HT1080 (cell line): ENCODE measurements at places on chromosomes 2 and 18. TPM values are rescaled to one million over a fixed set of nuclear protein-coding genes. Genes with fewer than 3 reads are reported as not detected.

DNA sequence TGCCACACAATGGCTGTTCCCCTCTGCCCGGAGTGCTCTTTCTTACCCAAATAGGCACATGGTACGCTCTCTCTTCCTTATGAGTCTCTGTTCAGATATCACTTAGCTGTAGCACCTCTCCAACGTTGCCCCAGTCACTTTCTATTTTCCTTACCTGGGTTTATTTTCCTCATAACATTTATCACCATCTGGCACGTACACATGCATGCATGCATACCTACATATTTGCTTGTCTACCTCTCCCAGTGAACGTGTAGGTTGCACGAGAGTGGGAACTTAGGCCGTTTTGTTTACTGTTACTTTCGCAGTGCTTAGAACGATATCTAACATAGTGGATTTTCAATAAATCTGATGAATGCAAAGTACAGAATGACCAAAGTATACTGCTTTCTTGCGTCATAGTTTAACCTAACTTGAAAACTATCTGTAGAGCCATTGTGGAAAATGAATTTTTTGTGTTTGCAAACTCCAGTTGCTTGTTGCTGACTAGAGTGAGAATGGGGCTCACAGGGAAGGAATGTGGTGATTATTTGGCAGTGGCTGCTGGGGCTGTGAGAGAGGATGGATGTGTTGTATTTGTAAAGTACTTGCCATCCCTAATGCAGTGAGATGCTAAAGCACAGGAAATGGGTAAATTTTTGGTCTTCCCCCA is 47.1 kb downstream of the ACSL3 start:
- DNase-seq, result no peak

GRCh38 chr18:3713166-3713565 is 263.2 kb downstream of the TGIF1 start:
- DNase-seq, result no peak

GRCh38 chr2:123438675-123439074 is 586.4 kb upstream of the CNTNAP5 start:
- DNase-seq, result no peak

DNA sequence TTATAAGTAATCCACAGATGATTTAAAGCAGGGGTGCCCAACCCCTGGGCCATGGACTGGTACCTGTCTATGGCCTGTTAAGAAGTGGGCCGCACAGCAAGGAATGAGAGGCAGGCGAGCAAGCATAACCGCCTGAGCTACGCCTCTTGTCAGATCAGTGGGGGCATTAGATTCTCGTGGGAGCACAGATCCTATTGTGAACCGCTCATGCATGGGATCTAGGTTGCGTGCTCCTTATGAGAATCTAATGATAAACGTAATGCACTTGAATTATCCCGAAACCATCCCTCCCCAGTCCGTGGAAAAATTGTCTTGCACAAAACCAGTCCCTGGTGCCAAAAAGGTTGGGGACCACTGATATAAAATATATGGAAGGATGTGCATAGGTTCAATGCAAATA is 153.7 kb downstream of the CSRNP3 start:
- no peak for DNase-seq

DNA sequence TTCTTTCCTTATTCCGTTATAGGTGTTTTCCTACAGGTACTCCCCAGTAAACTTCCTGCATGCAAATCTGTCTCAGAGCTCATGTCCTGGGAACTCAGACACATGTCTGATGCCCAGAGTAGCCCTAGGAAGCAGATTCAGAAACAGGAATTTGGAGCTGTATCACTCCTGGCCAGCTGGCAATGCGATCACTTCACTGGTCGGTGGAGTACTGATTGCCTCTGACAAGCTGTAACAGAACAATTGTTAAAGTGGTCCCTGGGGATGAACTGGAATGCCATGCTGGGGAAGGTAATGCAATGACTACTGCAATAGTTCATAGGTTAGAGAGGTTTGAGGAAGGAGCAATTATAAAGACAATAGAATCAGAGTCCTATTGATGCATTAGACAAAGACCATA is 131.6 kb upstream of the DOCK10 start:
- DNase-seq, result no peak

HYCC2 gene
- 1.8 and 4.0 TPM in 2 replicates for total RNA-seq

- DNase-seq, result no peak
Observed at GRCh38 chr2:102025016-102025501, 33.3 kb downstream of the IL1R2 start.

- DNase-seq, result no peak
Observed at GRCh38 chr18:38923540-38923939, 1357.9 kb upstream of the CELF4 start.

GRCh38 chr2:132980304-132980703 is 310.3 kb upstream of the LYPD1 start:
- DNase-seq, result no peak

IL36G gene
- total RNA-seq, result not detected in 2 replicates

GRCh38 chr2:190809139-190809764 is 71.4 kb upstream of the GLS start:
- DNase-seq, result no peak

DNA sequence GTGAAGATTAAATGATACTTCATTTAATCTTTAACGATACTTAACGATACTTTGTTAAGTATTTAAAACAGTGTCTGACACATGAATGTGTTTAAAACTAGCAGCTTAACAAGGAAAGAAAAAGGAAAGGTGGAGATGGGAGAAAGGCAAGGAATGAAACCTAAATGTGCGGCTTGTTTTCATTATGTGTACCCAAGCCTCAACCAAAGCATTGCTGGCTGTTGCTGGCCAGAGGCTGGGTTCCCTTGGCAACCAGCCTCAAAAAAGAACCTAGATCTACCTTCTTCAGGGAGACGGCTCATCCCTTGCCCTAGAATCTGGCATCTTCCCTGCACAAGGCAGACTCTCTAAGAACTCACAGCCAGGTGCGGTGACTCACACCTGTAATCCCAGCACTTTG is 13.8 kb upstream of the PCBP1 start:
- DNase-seq, result no peak

IGFBP5 gene
- 0.10 and 0.11 TPM in 2 replicates for total RNA-seq

DNA sequence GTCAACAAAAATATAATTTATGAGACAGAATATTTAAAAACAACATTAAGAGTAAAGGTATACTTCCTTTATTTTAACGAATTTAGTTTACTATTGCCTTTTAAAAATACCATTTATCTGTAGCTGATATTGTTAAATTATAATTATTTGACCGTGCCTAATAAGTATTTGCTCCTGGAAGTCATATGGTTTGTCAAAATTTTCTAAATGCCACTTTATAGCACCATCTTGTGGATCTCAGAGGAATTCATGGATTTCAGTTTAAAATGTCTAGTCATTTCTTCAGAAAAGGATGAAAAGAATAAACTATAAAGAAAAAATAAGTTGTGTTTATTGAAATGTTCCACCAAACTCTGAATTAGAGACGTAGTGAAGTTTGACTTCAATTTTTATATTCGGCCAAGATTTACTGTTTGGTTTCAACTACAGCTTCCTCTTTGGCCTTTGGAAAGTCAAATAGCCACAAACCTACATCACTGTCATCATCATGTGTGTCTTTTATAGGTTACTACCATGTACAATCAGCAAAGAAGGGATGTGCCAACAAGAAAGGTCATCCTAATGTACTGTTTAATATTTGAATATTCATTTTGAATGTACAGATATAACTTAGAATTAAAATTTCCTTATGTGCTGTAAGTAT is 10.3 kb upstream of the FTCDNL1 start:
- DNase-seq, result no peak

GRCh38 chr18:58806826-58807714 is 57.6 kb upstream of the ZNF532 start:
- DNase-seq, result no peak

DNA sequence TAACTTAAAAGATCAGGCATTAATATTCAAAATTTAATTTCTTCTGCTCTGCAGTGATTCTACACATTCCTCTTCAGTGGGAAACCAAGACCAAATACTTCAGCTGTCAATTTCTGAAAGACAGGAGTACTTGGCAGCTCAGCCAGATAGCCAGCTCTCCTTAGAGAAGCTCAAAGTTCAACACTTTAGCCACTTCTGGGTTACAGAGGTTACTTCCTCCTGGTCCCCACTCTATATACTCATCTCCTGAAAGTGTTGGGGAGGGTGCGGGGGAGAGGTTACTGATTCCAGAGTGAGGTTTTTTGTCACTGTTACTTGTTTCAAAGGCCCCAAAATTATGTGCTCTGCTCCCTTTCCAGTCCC is 4.1 kb downstream of the CYTIP start:
- DNase-seq, result no peak

MOGAT1 gene
- not detected in 2 replicates for total RNA-seq

GRCh38 chr2:200044453-200044852 is 89.1 kb downstream of the MAIP1 start:
- DNase-seq, result no peak

- peak; percentile 37 for DNase-seq
Observed at GRCh38 chr2:60998628-60999545, 18.6 kb upstream of the PEX13 start.

DNA sequence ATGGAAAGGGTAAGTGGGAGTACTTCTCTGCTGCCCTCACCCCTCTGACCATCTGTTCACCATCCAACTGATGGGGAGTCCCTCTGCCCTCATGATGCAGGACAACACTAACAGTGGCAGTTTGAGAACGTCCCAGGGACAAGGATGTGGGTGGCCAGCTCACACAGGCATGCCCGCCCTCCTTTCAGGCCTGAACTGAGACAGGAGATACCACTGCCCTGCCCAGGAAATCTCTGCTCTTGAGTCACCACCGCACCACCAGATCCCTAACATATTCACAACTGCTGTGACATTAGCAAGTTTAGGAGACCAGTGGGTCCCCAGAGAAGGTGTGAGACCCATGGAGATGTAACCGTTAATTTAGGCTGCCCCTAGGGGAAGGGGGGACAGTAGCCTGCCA is 66.2 kb downstream of the TRAPPC8 start:
- DNase-seq, result peak; percentile 85

DNA sequence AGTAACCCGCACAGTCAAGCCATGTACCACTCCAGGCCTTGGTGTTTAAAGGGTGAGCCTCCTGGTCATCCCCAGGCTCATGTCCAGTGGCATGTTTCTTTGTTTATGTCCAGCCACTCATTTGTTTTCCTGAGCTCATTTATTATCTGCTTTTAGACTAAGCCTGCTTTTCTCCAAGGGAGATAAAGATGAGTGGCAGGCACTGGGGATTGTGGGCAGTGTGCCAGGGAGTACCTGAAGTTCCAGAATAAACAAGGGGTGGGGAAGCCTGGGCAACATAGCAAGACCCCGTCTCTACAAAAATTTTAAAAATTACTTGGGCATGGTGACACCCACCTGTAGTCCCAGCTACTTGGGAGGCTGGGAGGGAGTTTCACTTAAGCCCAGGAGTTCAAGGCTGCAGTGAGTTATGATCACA is 1.9 kb downstream of the ANXA4 start:
- no peak for DNase-seq

SDC1 gene
- 277 and 306 TPM in 2 replicates for total RNA-seq

DNA sequence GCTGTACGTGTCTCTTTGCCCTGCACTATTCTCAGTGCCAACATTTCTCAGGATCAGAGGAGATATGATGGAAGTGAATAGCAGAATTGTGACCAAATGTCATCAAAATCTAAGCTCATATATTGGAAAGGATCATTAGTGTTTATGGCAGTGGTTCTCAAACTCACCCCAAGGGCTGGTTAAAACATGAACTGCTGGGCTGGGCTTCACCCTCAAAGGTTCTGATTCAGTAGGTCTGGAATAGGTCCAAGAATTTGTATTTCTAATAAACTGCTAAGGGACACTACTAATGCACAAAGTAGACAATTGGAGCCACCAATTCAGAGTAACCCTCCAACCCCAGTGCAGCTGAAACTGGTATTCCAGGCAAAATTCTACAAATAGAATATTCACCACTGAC is 317.9 kb upstream of the UBE2E3 start:
- no peak for DNase-seq

GFPT1 gene
- 11.1 and 14.3 TPM in 2 replicates for total RNA-seq

DNA sequence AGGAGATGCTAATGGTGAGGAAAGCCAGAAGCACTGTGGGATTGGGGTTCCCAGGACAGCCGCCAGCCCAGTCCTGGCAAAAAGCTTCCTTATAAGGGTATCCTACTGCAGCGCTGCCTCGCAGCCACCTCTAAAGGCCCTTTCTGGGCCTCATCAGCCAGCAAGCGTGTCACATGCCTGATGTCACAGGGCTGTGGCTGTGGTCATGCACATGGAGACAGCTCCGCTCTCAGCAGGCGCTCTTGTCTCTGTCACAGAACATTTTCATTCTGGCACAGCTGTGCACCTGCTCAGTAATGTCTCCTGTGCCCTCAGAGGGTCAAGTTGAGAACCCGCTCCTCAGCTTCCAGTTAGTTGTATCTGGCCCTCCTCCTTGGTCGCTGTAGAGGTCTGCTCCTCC is 17.7 kb upstream of the MAL start:
- no peak for DNase-seq

DNA sequence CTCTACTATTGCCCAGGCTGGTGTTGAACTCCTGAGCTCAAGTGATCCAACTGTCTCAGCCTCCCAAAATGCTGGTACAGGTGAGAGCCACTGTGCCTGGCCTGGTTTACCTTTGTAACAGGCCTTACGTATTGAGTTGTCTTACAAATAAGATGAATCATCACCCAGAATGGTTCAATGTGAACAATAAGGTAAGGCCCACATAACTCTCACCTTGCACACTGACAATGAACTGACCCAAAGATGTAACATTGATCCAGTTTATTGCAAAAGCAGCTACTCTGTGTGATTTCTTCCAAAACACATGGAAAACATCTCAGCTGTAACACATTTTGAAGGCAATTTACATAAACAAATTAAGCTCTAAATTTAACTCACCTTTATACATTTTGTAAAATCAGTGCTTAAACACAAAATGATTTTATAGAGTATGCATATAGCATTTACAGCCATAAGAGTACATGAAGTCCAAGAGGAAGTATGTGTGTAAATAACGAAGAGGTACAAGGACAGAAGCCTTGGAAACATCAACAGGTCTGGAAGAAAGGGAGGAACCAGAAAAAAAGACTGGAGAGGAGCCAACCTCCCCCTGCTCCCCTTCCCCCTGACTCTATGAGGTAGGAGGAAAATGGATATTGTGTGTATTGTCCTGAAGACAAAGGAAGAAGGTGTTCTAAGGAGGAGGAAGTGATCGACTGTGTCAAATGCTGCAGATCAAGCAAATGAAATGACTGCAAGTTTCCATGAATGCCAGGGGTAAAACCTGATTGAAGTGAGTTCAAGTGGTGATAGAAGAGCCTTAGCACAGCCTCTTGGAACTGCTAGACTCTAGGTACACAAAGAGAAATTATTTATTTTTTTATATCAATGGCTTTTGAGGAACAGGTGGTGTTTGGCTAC is 5.6 kb upstream of the WDFY1 start:
- DNase-seq, result no peak

DNA sequence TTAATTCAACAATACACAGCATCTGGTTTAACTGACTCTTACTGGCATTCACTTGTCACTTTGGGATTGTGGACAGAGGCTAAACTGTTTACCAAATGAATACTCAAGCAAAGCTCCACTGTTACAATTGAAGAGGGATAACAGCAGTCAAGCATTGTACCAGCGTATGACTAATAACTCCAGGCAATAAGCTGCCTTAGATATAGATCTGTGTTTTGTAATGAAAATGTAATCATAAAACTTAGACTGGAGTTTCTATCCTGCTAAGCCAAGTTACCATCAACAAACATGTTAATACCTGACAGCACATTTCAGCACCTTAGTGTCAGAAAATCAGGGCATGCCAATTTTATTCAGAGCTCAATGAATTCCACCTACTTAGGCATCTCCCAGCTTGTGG is 889.5 kb downstream of the EPHA4 start:
- no peak for DNase-seq

MLPH gene
- total RNA-seq, result not detected in 2 replicates

- no peak for DNase-seq
Observed at GRCh38 chr2:100211521-100211920, 69.1 kb upstream of the AFF3 start.
